ENCODE measurements at places on chromosomes 13 and 19.

- no peak for DNase-seq
These were observed 705.4 kb downstream of the SLITRK6 start for GRCh38 chr13:85093808-85094207.

GRCh38 chr19:45615795-45616703 is 14.0 kb upstream of the GPR4 start:
- peak; percentile 49 for DNase-seq

DNA sequence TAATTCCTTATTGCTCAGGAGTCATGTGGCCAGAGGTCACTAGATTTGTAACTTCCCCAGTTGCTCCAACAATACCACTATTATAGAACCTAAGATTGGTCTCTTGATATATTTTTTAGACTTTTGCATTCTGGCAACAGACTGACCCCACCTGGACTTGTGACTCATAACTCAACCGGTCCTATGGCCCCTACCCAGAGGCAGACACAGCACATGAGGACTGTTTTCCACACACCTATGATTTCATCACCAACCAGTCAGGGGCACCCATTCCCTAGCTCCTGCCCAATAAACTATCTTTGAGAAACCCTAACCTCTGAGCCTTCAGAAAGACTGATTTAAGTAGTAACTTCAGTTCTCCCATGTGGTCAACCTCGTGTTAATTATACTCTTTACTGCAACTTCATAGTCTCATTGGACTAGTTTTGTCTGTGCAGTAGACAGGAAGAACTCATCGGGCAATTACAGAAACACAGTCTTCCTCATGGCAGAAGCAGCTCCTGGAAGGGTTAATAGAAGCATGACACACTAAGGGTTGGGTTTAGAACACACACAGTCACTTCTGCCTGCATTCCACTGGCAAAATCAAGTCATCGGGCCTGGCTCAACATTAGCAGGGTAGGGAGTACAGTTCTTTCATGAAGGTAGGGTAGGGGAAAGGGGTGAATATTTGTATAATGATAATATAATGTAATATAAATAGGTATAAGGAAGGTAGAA is 251.8 kb downstream of the UQCRFS1 start:
- DNase-seq: no peak

DNA sequence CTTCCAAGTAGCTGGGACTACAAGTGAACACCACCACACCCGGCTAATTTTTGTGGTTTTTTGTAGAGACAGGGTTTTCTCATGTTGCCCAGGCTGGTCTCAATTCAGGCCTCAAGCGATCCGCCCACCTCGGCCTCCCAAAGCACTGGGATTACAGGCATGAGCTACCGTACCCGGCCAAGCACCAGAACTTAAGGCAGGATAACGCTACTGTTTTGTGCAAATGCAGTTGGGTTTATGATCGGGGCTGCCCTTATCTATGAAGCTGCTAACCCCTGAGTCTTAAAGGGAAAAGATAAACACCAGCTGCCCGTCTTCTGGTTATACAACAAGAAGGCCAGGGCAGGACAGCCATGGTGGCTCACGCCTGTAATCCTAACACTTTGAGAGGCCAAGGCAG is 12.6 kb upstream of the TM6SF2 start:
- DNase-seq: no peak

- DNase-seq: no peak
These were observed 29.4 kb upstream of the OLFM4 start for GRCh38 chr13:52999093-52999696.

- no peak for DNase-seq
These were observed 30.9 kb upstream of the KCTD4 start for GRCh38 chr13:45231722-45232121.

- no peak for DNase-seq
These were observed 145.6 kb downstream of the TNFRSF19 start for GRCh38 chr13:23715762-23716235.

DNA sequence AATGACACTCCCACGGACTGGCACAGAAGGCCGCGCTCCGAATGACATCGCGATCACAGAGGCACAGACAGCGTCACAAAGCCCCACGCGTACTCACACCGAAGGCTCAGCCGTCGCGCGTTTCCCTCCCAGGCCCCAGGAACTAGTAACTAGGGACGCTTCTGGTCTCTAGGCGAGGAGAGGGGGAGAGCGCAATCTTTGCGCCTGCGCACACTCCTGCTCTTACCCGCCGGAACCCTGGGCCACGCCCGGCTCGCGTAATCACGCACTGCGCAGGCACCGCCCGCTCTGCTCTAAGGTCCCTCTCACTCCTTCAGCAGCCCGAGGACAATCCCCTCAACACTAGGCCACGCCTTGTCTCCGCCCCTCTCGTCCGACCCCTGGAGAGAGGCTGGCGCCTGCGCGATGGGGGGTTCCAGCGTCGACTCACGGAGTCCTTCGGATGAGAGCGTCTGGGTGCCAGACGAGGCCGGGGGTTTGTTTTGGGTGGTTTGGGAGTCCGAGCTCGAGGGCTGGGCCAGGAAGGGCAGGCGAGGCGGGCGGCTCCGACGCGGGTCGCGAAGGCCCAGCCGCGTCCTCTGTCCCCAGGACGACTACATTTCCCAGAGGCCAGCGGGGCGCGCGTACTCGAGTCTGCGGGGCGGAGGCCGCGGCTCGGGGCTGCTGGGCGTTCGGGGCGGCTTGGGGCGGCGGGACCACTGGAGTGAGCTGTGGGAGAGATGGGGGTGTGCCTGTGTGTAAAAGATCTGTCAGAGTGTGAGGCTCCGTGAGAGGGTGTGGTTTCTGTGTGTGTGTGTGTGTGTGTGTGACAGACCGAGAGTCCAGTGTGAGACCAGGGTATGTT is at the start of gene ZNF471:
Gene ZNF471, plus strand, starts transcription at position 410 of the 844 bp plus-strand sequence. CDS start 3,717 bp downstream, outside the sequence.
- peak; percentile 75 for DNase-seq

DNA sequence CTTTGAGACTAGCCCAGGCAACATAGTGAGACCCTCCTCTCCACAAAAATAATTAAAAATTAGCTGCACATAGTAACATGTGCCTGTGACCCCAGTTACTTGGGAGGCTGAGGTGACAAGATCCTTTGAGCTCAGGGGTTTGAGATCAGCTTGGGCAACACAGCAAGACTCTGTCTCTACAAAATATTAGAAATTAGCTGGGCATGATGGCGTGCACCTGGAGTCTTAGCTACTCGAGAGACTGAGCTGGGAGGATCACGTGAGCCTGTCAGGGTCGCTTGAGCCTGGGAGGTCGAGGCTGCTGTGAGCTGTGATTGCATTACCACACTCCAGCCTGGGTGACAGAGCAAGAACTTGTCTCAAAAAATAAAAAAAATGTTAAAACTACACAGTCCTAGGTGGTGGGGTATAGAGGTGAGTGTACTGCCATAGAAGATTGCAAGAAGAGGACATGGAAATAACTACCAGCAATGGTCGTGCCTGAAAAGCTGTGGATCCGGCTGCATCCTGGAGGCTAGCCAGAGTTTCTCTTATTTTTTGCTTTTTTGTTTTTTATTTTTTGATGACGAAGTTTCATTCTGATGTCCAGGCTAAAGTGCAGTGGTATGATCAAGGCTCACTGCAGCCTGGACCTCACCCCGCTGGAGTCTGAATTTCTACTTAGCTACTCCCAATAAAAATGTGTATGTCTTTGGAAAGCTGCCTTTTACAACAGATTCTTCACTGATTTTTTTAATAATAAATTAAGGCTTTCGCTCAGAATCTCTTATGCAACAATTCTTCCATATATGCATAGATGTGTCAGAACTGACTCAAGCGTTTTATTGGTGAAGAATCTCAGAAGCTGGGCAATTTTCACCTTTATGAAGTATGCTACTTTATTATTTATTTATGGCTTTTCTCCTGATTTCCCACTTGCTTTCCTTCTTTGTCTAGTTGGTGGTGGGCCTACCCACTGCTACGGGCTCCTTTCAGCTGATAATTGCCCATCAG is 393.8 kb downstream of the TSHZ3 start:
- no peak for DNase-seq

DNA sequence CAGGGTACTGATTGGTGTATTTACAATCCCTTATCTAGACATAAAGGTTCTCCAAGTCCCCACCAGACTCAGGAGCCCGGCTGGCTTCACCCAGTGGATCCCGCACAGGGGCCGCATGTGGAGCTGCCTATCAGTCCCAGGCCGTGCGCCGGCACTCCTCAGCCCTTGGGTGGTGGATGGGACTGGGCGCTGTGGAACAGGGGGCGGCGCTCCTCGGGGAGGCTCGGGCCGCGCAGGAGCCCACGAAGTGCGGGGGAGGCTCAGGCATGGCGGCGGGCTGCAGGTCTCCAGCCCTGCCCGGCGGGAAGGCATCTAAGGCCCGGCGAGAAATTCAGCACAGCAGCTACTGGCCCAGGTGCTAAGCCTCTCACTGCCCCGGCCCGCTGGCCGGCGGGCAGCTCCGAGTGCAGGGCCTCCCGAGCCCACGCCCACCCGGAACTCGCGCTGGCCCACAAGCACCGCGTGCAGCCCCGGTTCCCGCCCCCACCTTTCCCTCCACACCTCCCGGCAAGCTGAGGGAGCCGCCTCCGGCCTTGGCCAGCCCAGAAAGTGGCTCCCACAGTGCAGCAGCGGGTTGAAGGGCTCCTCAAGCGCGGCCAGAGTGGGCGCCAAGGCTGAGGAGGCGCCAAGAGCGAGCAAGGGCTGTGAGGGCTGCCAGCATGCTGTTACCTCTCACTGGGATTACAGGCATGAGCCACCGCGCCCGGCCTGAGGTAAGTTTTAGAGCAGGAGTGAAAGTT is 60.0 kb upstream of the SCEL start:
- DNase-seq: no peak

- DNase-seq: no peak
These were observed 18.0 kb downstream of the CSNK1A1L start for GRCh38 chr13:37087486-37087885.

GRCh38 chr13:20714161-20714560 is 10.7 kb downstream of the IL17D start:
- DNase-seq: no peak

DNA sequence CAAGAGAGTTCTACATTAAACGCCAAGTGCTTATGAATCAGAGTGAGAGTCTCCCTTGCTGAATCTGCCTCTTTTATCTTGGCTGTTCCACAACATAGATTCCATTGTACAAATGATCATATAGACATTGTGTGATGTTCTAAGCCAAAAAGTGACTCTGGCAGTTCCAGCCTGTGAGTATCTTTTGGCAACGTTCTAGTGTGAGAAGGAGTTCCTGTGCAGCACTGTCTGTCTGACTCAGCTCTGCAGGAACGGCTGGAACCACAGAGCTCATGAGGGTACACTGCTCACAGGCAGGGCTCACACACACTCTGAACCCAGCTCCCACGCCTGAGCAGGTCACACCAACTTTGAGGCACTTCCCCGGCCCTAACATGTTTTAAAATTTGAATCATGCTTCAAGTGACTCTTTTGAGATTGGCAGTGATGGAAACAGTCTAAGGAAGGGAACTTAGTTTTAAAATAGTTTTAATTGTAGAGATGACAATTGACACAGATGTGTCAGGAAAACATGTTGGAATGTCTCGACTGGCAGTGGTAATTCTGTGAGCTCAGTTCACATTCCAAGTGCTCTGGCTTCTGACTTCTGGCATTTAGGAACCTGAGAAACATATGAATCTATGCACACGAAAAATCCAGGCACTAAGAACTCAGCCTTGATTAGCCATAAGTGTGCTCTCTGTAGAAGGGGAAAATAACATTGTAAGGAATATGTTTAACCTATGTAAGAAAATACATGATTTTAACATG is 272.0 kb downstream of the UQCRFS1 start:
- no peak for DNase-seq

- DNase-seq: no peak
These were observed 787 bp downstream of the ZNF580 start for GRCh38 chr19:55641426-55642152.

GRCh38 chr19:16247353-16248182 is 49.9 kb downstream of the AP1M1 start:
- DNase-seq: peak; percentile 75

DNA sequence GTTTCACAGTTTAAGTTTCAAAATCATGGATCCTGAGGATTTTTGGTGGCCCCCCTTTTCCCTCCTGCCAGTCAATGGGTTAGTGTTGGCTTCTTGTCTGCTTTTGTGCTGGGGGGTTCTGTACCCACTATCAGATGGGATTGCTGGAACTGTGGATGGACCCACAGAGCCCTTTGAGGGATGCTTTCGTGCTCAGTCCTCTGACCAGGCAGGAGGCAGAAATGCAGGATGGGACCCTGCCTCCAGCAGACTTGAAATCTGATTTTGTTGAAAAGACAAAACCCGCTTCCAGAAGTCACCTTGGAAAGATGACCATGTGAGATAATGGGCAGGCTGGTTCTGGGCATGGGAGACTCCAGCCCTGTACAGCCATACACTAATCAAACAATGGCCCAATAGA is 408.9 kb downstream of the ZNF536 start:
- DNase-seq: no peak

DNA sequence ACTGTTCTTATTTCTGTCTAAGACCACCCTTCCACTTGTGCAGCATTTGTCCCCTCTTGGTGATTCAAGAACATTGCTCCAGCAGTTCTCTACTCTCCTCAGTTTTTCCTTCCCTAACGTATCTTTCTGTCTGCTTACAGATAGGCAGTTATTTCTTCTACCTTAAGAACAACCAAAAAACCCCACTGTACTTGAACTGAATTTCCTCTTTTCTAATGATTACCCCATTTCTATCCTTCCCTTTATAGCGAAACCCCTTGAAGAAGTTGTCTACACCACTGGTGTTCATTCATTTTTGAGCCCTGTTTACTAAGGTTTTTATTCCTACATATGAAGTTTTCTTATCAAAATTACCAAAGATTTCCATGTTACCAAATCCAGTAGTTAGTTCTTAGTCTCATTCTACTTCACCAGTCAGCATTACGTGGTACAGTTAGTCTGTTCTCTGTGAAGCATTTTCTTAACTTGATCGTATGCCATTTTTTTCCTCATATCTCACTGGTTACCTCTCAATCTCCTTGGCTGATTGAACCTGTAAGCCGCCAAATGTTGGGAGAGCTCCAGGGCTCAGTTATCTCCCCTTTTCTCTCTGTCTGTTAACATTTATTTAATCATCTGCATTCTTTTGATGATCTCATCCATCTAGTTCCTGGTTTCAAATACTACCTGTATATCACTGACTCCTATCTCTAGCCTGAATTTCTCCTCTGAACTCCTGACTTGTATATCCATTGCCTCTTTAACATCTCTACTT is 9.0 kb downstream of the LSM14A start:
- DNase-seq: no peak

DNA sequence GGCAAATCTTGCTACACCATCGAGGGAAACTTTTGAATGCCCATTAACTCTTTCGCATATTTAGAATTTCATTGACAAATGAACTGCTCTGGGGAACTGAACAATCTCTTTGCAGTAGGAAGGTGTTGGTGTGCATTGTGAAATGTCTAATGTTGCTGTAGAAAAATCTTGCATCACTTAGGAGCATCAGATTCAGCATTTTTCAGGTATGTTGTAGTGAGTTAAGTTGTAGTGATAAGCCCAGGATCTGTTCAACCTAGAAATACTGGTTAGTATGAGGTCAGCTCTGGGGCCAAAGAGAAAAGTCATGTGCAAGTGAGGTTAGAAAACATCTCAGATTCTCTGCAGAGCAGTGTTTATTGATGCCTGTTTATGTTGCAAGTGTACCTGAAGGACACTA is 4.1 kb downstream of the FRY start:
- no peak for DNase-seq
